Pancreas (tissue), 10 donors: ENCODE measurements at places on chromosomes 4 and X. TPM values are rescaled to one million over a fixed set of nuclear protein-coding genes. Genes with fewer than 3 reads are reported as not detected.

The SPARCL1 gene
- total RNA-seq, result 30.1 TPM

The PDLIM3 gene
- 32.9 TPM for total RNA-seq

The MRFAP1 gene
- total RNA-seq, result 106 TPM

The CLCN5 gene
- total RNA-seq, result 2.5 TPM

The CTAG1B gene
- not detected for total RNA-seq

The AFF1 gene
- total RNA-seq, result 46.1 TPM

The ADGRA3 gene
- 19.8 TPM for total RNA-seq

The SYP gene
- 4.4 TPM for total RNA-seq
